NCI-H2171 treated with DMSO at 0.1 percent for 48 hours (cell line): ENCODE measurements at places on chromosomes 6 and 20.

- DNase-seq, result no peak
These were observed 4.5 kb downstream of the SOX4 start for GRCh38 chr6:21597801-21598673.

- DNase-seq, result no peak
These were observed 225.9 kb downstream of the MAFB start for GRCh38 chr20:40463171-40463570.

DNA sequence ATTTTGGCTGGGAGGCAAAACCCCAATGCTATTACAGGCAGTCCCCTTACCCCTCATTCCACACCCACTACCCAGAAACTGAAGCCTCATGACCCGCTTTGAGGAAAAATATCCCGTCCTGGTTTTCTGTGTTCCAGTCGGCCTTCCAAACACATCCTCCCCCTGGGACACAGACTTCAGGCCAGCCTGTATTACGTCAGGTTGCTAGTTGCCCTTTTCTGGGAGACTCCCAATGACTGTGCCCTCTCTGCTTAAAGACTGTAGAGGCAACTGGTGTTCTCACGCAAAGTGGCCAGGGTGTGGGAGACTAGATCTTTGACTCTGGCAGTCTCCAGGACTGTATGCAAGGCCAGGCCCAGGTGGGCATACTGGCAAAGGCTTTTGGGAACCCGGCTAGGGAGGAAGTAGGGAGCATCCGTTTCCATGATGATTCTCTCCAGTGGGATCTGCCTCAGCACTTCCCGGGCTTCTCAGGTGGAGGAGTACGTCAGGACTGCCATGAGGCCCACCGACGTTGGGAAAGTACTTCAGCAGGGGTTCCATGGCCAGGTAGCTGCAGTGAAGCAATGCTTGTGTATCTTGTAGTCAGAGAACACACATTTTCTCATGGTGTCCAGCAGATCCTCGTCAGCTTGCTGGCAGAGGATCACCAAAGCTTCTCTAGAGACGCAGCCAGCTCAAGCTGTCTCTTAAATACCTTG is 34.9 kb downstream of the DYNLT1 start:
- DNase-seq, result no peak

- no peak for DNase-seq
These were observed 27.8 kb downstream of the SLC23A2 start for GRCh38 chr20:4973330-4974097.

GRCh38 chr20:16709017-16709416 is 20.8 kb upstream of the SNRPB2 start:
- no peak for DNase-seq

GRCh38 chr6:72712910-72713309 is 91.0 kb downstream of the KCNQ5 start:
- no peak for DNase-seq

DNA sequence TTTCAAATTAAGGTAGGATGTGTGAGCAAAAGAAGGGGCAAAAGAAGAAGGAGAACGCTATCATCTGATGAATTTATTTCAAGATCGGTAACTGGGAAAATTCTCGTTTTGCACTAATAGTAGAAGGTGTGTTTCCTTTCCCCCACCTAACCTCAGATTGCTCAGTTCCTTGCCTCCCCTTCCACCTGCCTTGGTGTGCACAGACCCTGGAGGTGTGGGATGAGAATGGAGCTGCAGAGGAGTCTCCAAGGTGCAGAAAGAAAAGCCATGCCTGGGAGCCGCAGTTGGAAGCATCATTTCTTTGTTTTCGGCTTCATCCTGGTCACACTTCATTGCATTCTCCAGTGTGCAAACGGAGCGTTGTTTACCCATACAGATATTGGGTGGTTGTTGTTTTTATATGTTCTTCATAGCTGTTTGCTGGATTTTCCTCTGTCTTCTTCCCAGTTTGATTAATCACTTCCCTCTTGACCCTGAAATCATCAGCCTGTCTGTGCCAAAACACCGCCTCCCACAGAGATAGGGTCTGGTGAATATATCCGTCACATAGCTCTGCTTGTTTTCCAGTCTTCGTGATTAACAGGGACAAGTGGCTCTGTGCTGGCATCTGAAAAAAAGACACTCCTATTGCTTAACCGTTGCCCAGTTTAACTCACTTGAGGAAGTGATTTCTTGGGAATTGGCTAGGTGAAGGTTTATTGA is 40.2 kb upstream of the NEDD9 start:
- no peak for DNase-seq

DNA sequence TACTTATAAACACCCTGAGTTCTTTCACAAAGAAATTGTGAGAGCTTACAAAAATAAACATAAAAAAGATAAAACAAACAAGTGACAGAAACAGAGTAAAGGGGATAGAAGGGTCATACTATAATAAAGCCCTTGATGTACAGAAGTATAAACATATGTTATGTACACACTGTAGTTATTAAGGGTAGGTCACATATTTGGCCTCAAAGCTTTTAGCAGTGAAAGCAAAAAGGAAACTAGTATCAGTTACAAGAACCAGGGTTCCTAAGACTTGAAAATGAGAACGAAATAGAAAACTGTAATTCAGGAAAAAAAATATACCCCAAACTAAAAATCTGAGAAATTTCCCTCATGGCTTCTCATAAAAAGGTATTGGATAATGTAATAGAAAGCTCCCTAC is 380.6 kb downstream of the HDGFL1 start:
- no peak for DNase-seq

DNA sequence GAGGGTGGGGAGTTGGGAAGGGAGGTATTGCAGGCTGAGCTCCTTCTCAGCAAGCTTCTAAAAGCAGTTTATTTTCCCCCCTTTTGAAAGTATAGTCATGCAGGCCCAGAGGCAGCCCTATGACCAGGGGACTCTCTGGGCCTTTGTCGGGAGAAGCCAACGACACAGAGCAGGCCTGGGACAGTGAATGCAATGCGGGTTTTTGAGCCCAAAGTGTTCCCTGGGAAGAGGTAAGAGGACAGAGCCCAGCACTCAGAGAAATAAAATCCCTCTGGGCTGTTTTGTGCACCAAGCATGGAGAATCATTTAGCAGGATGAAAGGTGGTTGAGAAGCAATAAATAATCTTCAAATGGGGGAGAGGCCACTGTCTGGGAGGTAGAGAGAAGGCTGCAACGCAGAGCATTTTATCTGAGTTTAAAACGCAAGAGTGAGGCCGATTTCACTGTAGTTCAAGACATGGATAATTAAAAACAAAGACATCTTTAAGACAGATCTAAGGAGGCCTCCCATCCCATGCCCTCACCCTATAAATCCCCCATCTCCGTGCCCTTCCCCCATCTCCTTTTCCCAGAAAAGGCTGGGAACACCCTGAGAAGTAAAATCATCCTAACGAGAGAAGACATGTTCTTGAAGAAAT is 237.5 kb downstream of the CDC5L start:
- DNase-seq, result no peak

DNA sequence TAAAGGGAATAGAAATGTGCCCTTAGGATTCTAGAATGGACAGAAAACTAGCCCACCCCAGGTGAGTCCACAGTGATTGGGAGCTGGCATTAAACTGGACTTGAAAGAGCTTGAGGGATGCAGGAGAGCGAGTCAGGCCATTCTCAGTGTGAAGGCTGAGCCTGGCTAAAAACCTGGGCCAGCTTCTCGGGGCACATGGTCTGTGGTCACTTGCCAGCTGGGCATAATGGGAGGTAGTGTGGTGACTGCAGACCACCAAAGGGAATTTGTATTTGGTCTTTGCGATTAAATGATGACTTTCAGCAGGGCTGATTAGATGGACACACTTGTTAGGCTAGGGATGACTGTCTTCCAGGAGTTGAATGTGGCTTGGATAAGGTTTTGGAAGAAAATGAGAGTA is 71.3 kb downstream of the TULP4 start:
- no peak for DNase-seq

- DNase-seq, result no peak
These were observed 639 bp upstream of the PPIL1 start for GRCh38 chr6:36875250-36875633.

GRCh38 chr6:141658696-141659095 is 474.0 kb upstream of the GJE1 start:
- no peak for DNase-seq

GRCh38 chr6:45920819-45921511 is 94.7 kb downstream of the CLIC5 start:
- DNase-seq, result no peak

GRCh38 chr6:14670806-14671205 is 553.2 kb downstream of the CD83 start:
- DNase-seq, result no peak

DNA sequence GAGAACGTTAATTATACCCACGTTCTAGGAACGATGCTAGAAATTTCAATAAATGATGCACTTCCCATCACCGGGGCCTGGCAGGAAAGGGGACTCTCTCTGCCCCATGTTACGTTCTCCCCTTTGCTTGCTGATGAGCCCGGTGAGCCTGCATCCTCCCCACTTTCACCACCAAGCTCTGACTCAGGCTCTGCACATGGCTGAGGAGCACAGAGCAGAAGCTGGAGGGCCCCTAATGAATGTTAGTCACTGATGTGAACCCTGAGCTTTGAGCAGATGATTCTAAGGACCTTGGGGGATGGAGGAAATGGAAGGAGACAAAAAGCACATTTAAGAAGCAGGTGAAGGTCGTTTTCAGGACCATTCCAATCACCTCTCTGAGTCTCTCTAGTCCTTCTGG is 468.2 kb upstream of the ARID1B start:
- DNase-seq, result no peak
